T-cell (primary cell): ENCODE measurements at places on chromosomes 5 and 9.

GRCh38 chr9:93303258-93303771 lies 119.4 kb downstream of the WNK2 start:
- no peak for DNase-seq

DNA sequence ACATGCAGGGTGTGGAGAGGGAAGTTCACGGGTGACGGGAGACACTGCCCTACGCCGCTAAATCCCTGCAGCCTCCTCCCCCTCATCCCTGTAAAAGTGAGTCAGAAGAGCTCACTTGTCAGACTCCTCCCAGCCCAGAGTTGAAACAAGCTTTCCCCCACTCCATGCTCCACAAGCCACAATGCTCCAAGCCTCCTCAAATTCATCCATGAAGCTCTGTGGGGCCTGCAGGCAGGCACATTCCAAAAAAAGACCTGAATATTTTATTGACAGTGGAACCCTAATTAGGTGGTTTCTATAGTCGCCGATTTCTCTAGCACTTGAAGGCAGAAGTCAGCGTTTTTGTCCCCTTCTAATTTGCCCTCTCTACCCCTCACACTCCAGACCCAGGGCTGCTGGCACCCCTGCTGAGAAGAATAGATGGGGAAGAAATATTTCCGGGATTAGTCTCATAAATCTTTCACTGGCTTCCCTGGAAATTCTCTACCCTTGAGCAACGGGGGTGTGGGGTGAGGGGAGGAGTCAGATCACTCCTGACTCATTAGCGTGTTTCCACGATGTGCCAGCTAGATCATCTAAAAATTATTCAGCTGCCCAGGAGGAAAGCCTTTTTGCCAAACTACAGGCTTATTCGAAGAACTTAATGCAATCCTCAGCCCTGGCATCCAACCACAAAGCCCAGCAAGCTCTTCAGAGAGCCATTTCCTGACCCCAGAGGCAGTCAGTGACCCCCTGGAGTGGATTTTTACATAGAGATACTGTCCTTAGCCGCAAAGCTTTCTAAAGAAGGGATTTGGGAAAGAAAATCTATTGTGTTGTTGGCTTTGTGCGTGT lies 97.1 kb downstream of the ENC1 start:
- no peak for DNase-seq

- no peak for DNase-seq
Observed at GRCh38 chr9:36991516-36992134, 42.4 kb downstream of the PAX5 start.

GRCh38 chr5:97231025-97231636 lies 48.1 kb upstream of the RIOK2 start:
- DNase-seq: peak; percentile 0

DNA sequence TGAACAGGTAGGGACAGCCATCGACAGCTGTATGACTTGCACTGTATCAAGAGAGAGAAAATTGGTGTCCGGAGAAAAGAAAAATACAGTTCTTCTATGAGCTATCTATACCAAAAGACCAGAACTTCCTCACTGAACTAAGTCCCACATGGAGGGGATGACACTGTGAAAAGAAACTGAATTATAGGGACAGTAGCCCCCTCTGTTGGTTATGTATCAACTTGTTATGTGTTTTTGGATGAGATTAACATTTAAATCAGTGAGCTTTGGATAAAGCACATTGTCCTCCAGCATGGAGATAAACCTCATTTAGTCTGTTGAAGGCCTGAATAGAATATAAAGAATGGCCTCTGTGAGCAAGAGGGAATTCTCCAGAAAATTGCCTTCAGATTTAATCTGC lies 176.6 kb upstream of the SH3GL2 start:
- no peak for DNase-seq

DNA sequence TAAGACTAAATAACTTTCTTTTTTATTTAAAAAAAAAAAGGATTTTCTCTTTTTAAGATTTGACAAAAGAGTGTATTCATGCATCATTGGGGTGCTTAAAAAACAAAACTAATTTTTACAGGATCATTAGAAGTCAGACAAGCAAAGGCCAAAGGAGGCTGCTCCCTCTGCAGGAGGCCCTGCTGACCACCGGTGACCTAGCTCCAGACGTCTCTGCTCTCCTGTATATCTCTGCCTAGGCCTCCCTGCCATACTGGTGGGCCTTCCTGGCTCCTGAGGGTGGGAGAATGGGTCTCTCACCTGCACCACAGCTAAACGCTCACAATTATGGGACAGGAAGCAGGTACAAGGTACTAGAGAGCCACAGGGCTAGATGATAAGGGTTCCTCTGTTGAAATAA lies 36.6 kb downstream of the CSF2 start:
- DNase-seq: no peak

GRCh38 chr5:115930630-115931337 lies 31.5 kb upstream of the LVRN start:
- DNase-seq: no peak

- DNase-seq: no peak
Observed at GRCh38 chr5:146055432-146055831, 49.9 kb downstream of the PLAC8L1 start.

- DNase-seq: no peak
Observed at GRCh38 chr9:83986195-83986594, 5.6 kb downstream of the RMI1 start.

GRCh38 chr5:176436656-176437055 lies 11.5 kb upstream of the FAF2 start:
- DNase-seq: no peak

- DNase-seq: no peak
Observed at GRCh38 chr5:180639741-180640610, 9.4 kb downstream of the FLT4 start.

DNA sequence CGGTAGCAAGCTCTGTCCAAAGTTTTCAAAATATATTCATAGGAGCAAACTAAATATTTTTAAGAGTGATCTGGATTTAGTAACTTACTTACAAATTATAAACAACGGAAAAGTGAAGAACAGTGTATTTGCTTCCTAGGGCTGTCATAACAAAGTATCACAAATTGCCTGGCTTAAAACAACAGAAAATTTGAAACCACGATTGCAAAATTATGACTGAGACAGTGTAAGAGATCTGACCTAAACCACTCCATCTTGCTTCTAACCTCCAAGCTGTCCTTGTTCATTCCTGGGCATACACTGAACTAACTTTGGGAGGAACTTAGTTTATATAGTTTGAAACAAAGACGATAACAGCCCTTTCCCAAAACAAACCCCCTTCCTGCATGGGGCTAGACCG lies 202.0 kb upstream of the CDH6 start:
- no peak for DNase-seq

DNA sequence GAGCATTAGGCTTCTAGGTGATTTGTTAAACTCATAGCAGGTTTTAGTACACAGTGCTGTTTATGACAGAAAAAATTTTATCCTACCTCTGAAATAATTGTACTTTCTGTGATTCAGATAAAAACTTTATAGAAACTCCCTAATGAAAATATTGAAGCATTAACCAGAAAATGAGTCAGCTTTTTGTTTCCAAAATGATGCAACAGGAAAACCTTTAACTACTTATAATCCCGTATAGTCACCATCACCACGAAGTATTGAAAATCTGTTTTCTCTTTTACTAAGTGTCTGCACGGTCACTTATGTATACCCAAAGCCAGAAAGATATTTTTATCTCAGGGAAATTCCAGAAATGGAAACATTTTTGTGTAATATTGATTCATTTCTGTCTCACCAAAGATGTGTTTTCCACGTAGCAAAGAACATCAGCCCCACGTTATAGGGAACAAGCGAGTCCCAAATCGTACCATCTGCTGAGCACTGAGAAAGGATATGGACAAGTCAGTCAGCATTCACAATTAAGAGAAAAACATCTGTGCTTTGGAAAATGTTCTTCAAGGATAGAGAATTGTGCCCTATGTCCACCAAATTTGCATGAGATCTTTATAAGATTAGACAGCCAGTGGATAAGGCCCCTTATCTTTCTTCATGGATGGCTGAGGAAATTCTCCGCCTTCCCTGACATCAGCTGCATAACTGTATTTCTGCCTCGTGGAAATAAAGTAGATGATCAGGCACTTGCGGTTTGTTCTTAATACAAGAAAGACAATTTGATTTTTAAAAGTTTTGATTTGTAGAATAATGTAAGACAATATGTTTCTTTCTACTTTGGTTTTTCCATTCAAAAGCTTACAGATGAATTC lies 41.9 kb downstream of the TNFAIP8 start:
- DNase-seq: no peak

- DNase-seq: no peak
Observed at GRCh38 chr9:71944754-71945375, 33.4 kb downstream of the C9orf85 start.

DNA sequence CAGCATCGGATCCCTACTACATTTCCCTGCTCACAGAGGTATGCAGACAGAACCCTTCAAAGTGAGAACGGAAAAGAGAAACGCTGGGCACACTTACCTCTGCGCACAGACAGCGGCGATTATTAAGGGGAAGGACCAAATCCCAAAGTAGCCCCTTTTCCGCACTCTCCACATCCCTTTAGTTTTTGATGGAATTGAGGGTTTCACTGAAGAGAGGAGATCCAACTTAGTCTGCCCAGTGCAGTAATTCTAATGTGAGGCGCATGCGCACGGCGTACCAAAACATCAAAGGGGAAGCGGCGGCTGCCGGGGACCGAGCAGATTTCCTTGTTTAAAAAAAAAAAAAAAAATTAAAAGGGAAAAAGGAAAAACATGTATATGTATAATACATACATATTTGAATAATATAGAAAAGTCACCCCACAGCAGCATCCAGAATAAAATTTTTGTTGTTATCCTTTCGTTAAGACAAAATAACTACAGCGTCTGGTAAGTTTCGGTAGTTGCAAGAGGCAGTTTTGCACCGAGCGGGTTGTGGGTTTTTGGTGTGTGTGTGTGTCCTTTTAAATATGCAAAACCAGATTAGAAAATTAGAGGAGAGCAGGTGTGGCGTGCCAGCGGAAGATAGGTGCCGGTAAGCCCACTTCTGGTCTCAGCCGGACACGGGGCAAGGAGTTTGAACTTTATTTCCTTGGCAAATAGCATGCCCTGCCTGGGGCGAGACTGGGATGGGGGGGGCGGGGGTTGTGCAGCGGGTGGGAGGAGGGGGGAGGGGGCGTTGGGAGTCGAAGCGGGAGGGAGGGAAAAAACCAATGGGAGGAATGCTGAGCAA lies at the start of gene GABRB2:
Gene GABRB2, minus strand, starts transcription at position 256 of the 832 bp plus-strand sequence. Its CDS starts 82 bp downstream, at position 174.
- DNase-seq: no peak

DNA sequence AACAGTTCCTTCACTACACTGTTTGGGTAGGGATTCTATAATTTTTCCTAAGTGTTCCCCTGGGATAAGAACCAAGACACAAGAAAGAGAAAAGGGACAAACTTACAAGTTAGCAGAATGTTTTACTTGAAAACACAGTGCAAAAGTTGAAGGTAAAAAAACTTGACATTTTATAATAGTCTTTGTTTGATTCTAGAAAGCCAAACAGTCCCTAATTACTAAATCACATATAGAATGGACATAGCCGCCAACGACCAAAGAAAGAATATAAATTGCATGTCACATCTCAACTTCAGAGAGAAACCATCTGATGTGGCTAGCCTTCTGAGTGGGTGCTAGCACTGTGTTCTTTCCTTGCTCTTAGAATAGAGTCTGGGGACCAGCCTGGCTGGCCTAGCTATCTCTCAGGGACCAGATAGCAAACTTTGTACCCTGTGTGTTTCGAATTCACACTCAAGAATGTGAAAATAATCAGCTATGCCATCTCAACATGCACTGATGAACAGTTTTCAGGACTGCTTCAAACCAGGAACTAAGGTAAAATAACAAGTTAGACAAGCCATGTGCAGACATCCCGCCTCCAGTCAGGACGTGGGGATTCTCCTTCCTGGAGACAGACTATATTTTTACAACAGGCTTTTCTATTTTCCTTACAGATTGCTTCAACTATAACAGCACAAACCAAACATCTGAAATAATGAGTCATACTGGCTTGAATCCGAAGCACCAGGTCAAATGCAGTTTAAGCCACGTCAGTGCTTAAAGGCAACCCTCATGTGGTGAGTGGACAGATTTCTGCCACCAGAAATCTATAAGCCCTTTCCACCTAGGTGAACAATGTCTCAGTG lies 53.7 kb downstream of the LHFPL2 start:
- no peak for DNase-seq

DNA sequence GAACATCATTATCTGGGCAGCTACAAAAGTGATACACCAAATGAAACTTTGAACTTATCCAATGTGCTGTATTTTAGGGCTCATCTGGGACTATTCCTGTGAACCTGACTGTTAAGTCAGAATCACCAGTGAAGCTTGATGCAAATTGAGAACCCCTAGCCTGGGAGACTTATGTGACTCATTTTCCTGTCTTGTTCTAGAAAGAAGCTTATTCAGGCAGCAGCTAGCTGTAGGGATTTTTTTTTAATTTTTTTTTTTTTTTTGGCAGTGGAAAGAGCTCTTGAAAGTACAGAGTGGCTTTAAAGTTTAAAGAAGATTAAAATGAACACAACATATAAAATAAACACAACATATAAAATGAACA lies 81.1 kb upstream of the TNFAIP8 start:
- no peak for DNase-seq

DNA sequence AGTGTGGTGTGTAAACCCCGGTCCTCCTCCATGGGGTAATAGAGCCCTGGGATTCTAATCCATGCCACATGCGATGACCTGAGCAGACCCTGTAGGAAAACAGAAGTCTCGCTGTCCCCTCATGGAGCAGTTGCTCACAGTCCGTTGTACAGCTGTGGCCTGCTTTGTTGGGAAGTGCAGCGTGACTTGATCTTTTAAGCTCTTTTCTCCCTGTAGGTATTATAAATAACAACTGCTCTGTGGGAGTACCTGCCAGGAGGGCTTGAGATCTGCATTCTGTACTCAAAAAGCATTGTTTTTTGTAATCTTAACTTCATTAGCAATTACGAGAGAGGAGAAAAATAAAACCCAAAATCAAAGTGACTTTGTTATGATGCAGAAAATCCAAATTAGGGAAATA lies 17.3 kb downstream of the MEGF10 start:
- DNase-seq: no peak

DNA sequence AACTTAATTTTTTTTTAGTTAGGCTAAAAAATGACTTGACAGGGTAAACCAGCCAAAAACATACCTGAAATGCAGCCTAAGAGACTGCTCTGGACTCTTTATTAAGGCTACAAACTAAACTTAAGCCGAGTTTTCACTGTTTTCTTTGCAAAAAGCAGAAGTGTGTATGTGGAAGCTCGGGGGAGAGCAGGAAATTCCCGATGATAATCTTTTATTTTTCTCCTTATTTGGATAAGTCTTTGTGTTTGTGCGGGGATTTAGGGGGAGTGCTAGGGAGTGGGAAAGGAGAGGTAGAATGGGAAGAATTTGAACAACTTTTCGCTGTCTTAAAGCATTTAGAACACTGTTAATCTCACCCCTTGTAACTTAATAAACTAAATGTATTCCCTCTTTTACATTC lies 30.7 kb upstream of the GPR21 start:
- DNase-seq: no peak

GRCh38 chr9:110923601-110924000 lies 114.7 kb downstream of the LPAR1 start:
- no peak for DNase-seq

GRCh38 chr5:6868171-6868570 lies 154.9 kb downstream of the TENT4A start:
- DNase-seq: no peak

DNA sequence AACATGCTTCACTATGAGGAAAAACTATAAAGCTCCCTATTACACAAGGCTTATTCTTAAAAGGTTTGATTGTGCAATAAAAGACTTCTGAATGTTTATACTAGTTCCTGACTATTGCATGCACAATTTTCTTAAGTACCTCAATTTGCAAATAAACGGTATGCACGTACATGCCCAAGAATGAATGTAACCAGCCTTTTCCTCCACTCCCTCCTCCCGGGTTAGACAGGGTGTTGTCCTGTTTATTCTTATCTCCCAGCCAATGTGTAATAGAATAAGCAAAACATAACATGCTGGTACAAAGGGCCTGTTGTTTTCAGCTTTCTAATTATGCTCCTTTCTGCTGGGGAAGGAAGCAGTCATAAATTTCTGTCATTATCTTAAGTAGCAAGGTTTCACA lies 79.1 kb downstream of the AOPEP start:
- no peak for DNase-seq
